CD4-positive, alpha-beta T cell treated with Interleukin-12 subunit alpha and Interleukin-12 subunit beta, for 1 hour (primary cell): ENCODE measurements at places on chromosomes 11 and 22.

DNA sequence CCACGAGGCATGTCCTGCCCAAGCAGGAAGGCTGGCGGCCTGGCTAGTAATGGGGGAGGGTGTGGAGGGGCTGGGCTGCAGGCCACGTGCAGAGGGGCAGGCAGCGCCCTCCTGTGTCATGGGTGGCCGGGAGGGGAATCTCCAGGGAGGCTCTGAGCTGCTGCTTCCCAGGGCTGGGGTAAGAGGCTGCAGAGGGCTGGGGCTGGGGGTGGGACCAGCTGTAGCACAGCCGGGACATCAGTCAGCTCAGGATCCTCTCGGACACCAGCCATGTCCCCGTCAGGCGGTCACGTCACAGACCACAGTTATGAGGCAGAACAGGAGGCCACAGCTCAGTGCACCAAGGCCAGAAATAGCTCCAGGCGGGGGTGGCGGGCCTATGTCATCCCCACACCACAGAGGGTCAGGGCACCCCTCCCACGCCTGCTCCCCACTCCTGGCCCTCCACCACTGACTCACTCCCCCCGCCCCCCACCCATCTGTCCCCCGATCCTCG, 21.1 kb downstream of the RTN4R start:
- no peak for DNase-seq

- DNase-seq, result no peak
Observed at GRCh38 chr11:11078344-11079086, 220.7 kb upstream of the ZBED5 start.

GRCh38 chr11:78845496-78845895, 270.8 kb upstream of the NARS2 start:
- DNase-seq, result no peak

DNA sequence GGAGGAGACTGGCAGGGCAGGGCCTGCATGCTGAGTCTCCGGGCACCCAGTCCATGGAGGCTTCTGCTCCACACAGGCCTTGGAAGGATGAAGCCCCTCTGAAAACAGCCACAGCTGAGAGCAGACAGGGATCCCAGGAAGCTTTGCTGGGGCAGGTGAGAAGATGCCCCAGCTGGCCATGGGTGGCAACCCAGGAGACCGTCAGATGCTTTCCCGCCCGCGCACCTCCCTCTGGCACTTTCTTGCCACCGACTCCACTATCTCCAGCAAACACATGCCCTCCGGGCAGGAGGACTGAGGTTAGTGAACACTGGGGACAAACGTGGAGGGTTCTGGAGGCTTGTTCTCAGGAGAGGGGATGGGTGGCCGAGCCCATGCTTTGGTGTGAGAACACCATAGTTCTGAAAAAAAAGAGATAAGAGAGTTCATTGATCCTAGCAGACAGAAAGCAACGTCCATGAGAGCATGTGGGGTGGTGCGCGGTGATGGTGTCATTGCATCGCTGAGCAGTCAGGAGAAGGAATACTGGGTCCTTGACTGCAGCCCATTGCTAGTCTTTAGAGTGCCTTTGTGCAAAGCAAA, 2.3 kb downstream of the C1QTNF6 start:
- DNase-seq, result no peak

DNA sequence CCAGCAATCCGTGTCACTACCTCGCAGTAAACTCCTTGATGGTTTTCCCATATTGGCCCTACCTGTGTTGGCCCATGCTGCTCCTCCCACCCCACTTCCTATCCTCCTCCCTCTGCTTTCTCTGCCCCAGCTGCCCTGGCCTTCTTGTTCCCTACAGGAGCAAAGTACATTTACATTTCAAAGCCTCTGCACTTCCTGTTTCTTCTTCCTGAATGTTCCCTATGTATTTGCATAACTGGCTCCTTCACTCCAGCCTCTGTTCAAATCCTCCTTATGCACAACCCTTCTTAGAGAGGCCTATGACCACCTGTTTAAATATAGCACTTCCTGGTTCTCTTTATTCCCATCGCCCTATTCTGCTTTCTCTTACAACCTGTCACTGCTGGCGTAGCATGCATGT, 62.2 kb downstream of the PARVA start:
- DNase-seq, result no peak

DNA sequence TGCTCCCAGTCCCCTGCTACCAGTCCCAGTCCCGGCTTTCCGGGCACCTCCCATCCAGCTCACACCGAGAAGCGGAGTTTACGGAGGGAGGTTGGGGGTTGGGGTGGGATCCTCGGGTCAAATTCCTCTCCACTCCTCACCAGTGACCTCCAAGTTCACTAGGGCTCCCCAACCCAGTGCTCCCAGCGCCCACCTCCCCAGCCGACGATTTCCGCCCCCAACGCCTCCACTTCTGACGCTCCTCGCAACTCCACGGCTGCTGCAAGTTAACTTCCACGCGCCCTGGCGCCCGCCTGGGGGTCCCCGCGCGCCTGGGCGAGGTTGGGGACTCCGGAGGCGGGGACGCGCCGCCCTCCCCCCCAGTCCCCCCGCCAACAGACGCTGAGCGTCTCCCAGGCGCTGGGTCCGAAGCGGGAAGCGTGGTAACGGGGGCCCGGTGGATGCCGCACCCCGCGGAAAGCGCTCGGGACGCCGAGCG, 526 bp downstream of the TPST2 start:
- DNase-seq, result no peak
